ENCODE measurements at places on chromosomes 7 and 10.

DNA sequence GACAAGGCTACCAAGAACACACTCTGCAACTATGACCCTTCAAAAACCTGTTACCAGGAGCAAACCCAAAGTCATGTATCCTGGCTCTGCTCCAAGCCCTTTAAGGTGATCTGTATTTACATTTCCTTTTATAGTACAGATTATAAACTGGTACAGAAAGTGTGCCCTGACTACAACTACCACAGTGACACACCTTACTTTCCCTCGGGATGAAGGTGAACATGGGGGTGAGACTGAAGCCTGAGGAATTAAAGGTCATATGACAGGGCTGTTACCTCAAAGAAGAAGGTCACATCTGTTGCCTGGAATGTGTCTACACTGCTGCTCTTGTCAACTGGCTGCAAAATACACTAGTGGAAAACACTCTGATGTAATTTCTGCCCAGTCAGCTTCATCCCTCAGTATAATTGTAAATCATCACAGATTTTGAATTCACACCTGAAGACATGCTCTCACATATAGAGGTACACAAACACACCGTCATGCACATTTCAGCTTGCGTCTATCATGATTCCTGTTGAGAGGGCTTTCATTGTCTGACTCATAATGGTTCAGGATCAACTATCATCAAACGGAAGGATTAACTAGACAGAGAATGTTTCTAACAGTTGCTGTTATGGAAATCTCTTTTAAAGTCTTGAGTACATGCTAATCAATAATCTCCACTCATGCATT, 318.3 kb downstream of the NXPH1 start:
- no peak for DNase-seq

- DNase-seq: no peak
Observed at GRCh38 chr7:149772956-149773434, 393 bp downstream of the ZNF467 start.

- DNase-seq: peak; percentile 80
Observed at GRCh38 chr10:49037187-49037586, 78.1 kb downstream of the VSTM4 start.

- no peak for DNase-seq
Observed at GRCh38 chr10:11697718-11698527, 44.3 kb upstream of the ECHDC3 start.

DNA sequence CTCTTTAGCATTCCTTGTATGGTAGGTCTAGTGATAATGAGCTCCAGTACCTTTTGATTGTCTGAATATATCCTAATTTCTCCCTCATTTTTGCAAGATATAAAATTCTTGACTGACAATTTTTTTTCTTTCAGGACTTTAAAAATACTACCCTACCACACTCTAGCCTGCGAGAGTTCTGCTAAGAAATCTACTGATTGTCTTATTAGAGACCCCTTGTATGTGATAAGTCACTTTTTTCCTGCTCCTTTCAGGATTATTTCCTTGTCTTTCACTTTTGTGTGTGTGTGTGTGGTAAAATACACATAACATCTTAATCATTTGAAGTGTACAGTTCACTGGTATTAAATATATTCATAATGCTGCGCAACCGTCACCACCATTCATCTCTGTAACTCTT, 68.7 kb upstream of the PPP1R9A start:
- DNase-seq: no peak

DNA sequence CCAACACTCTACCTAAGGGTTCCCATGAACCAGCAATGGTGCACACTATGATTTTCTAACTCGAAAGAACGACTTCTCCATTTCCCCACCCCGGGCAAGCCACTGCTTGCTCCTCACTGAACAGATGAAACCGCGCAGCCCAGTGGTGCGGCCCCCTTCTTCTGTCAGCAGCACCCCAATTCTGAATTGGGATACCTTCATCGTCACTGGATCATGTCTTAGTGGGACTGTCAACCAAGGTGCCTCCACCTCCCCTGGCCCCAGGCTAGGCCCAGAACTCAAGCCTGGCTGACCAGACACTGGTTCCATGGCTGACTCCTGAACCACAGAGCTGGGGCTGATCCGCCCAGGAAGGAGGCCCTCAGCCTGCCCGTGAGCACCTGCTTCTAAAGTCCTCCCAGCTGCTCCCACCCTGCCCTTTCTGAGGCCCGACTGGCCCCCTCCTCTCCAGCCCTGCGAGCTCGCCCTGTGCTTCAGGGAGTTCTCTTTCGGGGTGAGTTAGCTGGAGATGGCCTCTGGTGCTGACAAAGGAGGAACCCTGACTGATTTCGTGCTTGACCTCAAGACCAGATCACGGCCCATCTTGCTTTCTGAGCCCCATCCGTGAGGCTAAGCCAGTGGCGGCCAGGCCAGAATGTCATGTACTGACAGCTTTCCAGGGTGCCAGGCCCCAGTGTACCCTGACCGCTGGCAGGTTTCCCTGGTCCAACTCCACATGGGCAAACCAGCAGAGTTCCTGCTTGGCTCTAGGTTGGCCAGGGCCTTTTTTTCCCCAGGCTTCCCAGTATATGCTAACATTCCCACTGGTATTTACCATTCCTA, 44.5 kb downstream of the FAM53B start:
- DNase-seq: no peak

DNA sequence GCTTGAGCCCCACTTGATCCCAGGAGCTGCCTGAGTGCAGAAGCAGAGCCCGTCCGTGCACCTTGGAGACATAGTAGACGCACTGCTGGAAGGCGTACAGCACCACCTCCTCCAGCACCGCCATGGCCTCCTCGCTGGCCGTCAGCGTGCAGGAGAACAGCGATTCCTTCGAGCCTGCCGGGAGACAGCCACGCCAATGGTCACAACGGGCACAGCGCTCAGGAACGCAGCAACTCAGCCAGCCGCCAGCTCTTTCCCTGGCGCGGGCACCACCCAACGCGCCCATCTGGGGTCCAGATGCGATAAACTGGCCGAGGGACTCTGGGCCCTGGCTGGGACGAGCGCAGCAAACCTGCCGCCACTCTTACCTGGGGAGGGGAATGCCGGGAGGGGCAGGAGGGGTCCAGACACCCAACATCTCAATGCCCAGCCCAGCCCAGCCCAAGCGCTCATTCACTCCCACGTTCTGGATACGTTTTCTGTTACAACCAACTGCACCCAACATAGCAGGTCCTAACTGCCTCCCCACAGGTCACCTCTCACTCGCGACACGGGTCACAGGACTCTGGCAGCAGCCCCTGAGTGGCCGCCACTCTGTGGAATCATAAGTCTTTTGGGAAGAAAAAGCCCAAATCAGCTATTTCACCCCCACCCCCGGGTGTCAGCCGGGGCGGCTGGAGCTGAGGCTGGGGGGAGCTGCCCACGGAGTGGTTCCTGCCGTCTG, 41.9 kb downstream of the AP5Z1 start:
- DNase-seq: no peak

DNA sequence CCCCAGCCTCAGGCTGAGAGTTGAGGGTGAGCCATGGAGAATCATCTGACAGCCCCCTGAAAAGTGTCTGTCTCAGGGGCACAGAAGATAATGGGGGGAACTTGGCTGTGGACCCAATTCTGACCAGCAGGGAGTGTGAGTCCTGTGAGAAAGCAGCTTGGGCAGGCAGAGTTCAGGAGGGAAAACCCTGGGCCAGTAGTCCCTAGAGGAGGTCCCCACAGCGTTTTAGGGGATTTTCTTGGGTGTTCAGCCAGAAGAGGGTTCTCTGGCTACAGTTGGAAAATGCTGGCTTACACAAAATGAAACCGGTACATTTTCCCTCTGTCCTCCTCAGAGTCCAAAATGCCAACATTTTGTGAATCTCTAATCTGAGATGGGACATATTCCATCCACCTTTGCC, 35.8 kb upstream of the TRIM8 start:
- DNase-seq: no peak

All from HT1080 (cell line).